ENCODE measurements at places on chromosomes 4 and X.

DNA sequence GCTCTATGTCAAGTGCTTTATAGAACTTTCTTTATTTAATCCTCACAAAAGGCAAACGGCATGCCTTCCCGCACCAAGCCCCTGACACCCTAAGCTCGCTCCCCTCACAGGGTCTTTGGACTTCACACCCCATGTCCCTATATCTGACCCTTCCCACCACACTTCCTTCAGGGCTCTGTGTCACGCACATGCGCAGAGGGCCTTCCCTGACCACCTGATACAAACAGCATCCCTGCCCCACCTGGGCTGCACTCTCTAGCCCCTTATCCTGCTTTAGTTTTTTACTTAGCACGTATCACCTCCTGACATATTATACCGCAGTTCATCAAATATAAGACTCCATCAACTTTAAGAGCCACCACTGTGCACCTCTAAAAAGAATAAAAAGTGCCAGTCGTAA is 49.8 kb downstream of the SOD3 start:
- DNase-seq: no peak

GRCh38 chr4:173535165-173535902 is 5.3 kb upstream of the HAND2 start:
- DNase-seq: no peak

DNA sequence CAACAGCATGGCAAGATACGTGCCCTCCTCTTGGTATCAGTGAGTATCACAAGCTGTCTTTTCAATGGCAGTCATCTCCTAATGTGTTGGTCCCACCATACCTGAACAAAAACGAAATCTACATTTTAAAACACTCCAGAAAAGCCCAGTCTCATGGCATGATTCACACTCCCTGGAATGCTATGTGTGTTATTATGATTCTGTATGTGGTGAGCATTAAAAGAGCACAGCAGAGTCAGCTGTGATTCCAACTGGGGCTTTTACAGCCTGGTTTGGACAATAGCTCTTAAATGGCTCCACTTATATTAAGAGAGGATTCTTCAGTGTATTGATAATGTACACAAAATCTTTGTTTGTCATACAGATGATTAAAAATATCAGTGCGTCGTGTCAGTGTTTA is 274.1 kb upstream of the GK2 start:
- DNase-seq: no peak

- DNase-seq: peak; percentile 53
Measured at GRCh38 chr4:129641179-129641578, 545.2 kb downstream of the C4orf33 start.

GRCh38 chr4:101556842-101557241 is 209.5 kb upstream of the PPP3CA start:
- DNase-seq: no peak

All from muscle of leg (tissue), 16 donors.